ENCODE measurements at places on chromosomes 2 and 18. TPM values are rescaled to one million over a fixed set of nuclear protein-coding genes. Genes with fewer than 3 reads are reported as not detected.

- DNase-seq: no peak
Measured at GRCh38 chr2:141878016-141878415, 252.8 kb downstream of the LRP1B start.

GRCh38 chr2:232543928-232544631, 4.6 kb downstream of the CHRNG start:
- DNase-seq: no peak

DNA sequence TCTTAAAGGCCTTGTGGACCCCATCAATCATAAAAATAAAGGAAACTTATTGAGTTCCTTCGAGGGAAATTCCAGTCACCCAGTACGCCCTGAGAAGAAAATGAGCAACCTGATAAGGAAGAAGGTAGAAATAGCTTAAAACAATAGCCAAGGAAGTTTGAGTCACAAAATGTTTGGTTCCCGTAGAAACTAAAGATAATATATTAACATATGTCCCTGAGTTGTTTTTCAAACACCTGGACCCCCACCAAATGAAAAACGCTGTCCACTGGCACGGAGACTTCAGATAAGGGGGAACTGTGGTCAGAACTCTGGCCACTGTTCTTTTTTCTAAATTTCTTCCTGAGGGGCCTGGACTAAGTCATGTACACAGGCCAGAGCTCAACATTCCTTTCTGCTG, 669.1 kb downstream of the ADCYAP1 start:
- DNase-seq: no peak

Gene TEKT4
- total RNA-seq: not detected

Gene GDF7
- 12.2 TPM for total RNA-seq
